Liver (tissue), 10 donors: ENCODE measurements at places on chromosomes 13 and 19.

DNA sequence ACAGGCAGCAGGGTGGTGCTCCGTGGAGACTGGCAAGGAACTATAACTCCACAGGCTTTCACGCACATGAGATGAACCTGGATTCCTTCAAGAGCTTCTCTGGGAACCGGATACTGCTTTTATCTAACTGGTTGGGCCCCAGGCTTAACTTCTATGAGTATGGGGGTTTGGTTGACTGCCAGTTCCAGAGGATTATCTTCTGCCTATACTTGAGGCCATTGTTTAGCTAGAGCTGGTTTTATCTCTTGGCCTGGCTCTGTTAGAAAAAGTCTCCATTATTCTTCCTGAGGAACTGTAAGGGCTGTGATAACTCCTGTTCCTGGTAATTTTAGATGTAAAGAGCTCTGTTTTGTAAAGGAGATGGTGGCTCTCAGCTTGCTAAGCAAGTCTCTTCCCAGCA lies 40.9 kb downstream of the ZNF846 start:
- DNase-seq = no peak

GRCh38 chr19:50906217-50906616 lies 5.0 kb downstream of the KLK4 start:
- no peak for DNase-seq

GRCh38 chr19:34493038-34493648 lies 11.6 kb downstream of the WTIP start:
- DNase-seq = no peak

GRCh38 chr19:459724-460511 lies 915 bp downstream of the SHC2 start:
- DNase-seq = peak; percentile 72
